COLO829 (cell line): ENCODE measurements at places on chromosomes 1 and 21.

DNA sequence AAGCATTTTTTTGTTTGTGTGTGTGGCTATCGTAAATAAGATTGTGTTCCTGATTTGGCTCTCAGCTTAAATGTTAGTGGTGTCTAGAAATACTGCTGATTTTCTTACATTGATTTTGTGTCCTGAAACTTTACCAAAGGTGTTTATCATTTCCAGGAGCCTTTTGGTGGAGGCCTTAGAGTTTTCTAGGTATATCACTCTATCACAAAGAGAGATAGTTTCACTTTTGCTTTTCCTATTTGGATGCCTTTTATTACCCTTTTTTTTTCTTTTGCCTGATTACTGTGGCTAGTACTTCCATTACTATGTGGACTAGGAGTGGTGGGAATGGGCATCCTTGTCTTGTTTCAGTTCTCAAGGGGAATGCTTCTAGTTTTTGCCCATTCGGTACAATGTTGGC lies 109.6 kb downstream of the S1PR1 start:
- no peak for DNase-seq

- no peak for DNase-seq
Measured at GRCh38 chr1:181324797-181325616, 158.3 kb upstream of the CACNA1E start.

GRCh38 chr21:44064852-44065403 lies 42.3 kb upstream of the PWP2 start:
- DNase-seq, result no peak

GRCh38 chr1:78831731-78832360 lies 174.7 kb downstream of the ADGRL4 start:
- peak; percentile 76 for DNase-seq

DNA sequence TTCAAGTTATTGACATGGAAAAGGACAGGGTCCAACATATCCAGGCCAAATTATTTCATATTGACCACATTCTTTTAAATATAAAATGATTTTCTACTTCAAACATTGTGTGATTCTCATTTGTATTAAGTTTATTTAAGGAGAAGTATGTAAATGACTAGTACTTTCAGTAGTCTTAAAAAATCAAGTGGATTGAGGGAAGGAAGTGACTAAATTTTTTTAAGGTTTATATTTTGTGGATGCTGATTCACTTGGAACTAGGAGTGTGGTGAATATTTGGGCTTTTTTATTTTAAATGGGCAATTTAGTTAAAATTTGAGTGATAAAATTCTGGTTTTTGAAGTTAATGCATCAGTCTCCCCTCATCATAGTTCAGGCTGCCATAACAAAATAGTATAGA lies 10.1 kb downstream of the PRRC2C start:
- no peak for DNase-seq

GRCh38 chr1:6045561-6045960 lies at the start of gene KCNAB2:
KCNAB2 (plus strand) TSS chr1:6045888; CDS start chr1:6051537, 5,649 bp downstream.
- DNase-seq, result no peak

DNA sequence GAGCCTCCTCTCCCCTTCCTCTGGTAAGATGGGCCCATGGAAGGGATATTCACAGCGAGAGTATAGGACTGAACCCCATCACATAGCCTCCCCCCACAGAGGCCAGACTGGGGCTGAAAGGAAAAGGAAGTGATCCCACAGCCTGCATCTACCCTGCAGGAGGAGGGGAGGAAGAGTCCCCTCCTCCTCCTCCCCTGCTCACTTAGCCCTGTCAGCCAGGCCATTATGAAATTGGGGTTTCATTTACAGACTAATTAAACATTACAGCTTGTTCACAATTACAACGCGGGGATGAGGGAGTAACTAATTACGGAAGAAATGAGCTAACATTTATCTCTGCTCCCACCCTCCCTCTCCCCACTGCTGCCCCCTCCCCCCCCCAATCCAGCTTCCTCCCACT lies 25.4 kb downstream of the DMAP1 start:
- no peak for DNase-seq

GRCh38 chr1:205813755-205814058 lies 709 bp upstream of the SLC41A1 start:
- DNase-seq, result no peak

DNA sequence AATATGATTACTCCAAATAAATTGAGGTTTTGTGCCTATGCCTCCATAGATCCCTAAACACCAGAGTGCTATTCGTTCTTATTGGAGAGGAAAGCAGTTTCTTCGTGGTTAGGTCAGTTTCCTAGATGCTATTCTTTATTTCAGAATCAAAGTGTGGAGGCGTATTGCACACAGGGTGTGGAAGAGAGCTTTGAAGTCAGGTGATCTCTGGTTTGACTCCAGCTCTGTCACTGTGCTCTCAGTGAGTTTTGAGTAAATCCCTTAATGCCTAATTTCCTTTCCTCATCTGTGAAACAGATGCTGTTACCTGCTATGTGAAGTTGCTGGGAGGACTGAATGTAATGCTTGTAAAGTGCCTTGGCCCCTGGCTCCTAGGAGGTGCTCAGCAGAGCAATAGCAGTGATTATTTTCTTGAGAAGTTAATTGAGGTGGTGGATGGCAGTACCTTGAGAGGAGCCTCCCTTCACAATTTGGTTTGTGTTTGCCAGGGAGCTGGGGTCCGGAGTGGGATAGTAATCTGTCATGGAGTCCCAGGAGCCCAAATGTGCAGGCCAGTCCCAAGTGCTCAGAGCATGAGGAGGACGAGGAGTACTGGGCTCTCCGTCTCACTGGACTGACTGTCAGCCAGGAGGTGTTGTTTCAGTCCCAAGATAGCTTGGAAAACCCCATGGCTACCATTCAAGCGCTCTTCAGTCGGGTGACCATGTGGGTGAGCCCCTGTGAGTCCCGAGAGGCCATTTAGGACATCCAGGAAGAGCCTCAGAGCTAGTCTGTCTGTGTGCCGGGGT lies 14.9 kb downstream of the NTPCR start:
- DNase-seq, result no peak

DNA sequence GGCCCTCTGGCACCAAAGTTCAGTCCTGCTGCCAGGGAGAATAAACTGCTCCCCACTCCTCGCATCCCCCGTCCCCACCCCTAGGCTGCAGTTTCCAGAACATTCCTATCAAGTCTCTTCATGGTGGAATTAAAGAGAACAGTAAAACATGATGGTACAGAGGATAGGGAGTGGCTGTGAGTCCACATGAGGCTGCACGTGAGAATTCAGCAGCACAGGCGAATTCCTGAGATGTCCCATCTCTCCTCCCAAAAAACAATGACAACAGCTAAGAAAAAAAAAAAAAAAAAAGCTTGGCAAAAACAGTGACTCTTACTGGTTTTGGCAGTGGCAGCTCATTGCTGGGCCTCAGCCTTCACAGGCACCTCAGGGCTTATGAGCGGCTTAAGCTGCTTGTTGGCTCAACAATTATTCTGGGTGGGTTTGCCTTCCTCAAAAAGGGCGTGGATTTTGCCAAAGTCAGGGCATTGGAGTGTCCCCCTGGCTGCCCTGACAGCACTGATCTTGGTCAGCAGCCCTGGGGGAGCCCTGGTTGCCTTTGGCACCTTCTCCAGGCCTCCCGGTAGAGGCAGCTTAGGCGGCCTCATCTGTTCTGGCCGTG lies 5.7 kb upstream of the IFFO2 start:
- DNase-seq, result no peak

DNA sequence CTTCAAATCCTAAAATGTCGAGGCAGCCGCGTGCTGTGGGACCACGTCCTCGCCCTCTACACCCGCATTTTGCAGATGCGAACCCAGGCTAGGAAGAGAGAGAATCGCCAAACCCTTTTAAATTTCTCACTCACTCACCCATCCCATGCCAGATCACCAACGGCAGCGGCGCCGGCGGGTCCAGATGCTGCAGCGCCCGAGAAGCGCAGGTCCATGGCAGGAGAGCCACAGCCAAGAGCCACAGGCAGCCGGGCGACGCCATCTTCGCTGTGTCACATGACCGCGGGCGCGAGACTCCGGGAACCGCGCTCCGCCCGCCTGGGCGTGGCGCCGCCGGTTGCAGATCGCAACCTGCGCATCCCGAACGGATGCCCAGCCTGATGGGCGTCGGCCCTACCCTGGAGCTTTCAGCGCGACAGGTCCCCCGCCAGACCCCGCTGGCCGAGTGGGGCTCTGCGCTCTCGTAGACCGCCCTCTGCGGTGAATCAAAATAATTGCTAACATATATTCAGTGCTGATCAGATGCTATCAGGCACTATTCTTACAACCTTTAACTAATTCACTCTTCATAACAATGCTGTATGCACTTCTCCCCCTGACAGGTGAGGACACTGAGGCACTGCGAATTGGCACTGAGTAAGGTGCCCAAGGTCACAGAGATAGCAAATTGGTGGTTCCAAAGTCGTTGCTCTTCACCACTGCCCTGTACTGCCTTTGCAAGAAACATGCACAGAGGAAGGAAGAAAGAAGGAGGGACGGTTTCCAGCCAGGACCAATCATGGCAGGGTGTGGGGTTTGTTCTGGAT lies at the start of gene PPT1:
PPT1 (minus strand) TSS at position 276 of the 806 bp plus-strand sequence; CDS start at position 262, 14 bp downstream.
- DNase-seq, result peak; percentile 65

GRCh38 chr1:229023651-229024300 lies 247.1 kb upstream of the RAB4A start:
- DNase-seq, result no peak

GRCh38 chr1:95731466-95731865 lies 497.5 kb downstream of the RWDD3 start:
- DNase-seq, result no peak

- DNase-seq, result no peak
Measured at GRCh38 chr1:204196068-204196795, at the start of gene KISS1. KISS1 (minus strand) TSS chr1:204196491; CDS start chr1:204192876, 3,615 bp downstream.

GRCh38 chr1:29460694-29461093 lies 224.4 kb downstream of the PTPRU start:
- no peak for DNase-seq

DNA sequence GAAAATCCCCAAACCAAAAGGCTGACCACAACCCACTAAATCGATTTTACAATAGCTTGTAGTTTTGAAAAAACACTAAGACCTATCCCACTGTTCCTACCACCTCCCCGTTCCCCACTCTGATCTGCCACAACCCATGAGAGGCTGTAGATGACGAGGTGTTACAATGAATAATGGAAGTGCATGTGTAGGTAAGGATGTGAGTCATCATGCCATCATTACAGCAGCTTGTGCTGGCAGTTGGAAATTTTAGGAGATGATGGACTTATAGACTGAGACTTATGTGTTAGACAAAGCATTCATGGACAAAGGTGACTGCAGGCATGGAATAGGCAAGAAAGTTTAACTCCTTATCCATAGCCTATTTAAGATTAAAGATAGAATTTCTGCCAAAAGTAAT lies 184.7 kb upstream of the CACYBP start:
- peak; percentile 28 for DNase-seq

DNA sequence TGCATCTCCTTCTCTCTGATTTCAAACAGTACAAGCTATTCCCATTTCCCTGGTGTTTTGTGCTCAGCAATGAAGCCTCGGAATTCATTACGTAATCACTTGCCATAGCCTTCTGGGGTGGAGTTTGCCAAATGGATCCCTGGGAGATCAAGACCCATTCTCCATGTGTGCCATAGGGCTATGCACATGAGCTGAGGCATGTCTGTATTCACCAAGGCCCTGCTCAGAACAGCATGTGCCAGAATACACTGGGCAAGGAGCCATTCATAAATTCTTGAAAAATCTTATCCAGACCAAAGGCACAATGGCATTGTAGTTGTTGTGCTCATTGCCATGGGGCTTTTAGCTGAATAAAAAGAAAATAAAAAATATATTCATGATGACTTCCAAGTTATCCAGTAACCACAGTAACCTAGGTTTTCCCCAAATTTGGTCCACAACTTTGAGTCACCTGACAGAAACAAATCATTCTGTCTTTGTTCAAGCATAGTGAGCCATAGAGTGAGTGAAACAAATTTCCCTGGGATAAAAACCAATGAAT lies 53.0 kb downstream of the CRB1 start:
- peak; percentile 36 for DNase-seq

GRCh38 chr1:89576013-89576412 lies 51.4 kb downstream of the LRRC8B start:
- no peak for DNase-seq

DNA sequence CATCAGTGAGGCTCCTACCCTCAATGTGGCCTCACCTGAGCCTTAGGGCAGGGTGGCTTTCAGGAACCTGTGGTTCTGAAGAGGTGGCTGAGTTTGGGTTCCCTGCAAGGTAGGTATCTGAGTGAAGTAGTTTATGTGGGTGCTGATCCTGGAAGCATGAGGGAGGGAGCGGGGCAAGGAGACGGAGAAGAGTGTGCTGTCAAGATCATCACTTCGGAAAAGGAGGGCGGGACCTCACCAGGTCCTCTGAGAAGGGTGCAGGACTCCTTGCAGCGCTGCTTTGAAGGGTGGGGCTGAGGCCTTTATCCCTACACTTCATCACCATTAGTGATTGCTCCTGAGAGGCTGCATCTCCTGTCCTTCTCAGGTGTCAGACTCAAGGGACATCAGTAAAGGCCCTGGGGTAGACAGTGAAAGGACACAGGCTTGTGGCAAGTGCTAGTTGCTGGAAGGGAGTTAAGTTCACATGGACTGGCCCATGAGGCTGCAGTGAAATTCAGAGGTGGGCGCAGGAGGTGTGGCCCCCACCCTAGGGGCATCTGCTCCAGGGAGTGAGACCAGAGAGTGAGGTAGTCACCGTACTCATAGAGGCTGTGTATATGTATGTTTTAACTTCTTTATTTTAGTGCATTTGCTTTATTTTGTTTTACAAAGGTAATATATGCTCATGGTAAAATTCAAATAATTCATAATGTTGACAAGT lies 57.3 kb upstream of the GALNT2 start:
- DNase-seq, result no peak

- DNase-seq, result no peak
Measured at GRCh38 chr21:22993822-22994574, 1995.8 kb downstream of the NCAM2 start.

DNA sequence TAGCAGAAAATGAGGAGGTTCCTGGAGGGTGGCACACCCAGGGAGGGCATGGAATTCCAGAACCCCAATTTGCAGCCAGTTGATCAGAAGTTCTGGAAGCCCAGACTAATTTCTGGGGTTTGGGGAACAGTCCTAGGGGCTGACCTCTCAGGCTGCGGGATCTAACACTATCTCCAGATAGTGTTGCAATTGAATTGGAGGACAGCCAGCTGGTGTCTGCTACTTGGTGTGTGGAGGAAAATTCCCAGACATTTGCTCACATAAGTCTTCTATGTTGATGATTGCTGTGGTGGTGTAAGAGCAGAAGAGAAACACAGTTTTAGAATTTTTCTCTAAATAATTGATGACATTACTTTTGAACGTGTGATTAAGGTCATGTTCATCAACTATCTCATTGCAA lies 154.3 kb upstream of the RNPC3 start:
- no peak for DNase-seq

- DNase-seq, result no peak
Measured at GRCh38 chr1:212430416-212430815, 2.3 kb upstream of the NENF start.

GRCh38 chr1:12342401-12343003 lies 112.7 kb downstream of the VPS13D start:
- no peak for DNase-seq

DNA sequence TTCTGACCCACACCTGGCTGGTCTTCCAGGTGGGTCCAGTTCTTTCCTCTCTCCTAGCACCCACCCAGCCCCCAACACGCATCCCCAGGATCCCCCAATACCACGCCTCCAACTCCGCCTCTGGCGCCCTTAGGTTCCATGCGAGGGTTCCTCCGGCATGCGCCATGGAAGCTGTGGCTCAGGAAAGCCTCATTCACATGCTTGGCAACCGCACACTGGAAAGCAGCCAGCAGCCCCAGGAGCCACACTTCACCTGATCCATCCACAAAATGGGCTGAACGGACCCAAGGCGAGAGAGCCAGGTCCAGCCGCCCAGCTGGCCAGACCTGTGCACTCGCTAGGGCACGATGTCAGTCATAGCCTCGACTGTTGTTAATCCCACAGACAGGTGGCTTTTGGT lies 161.2 kb downstream of the PSMG1 start:
- DNase-seq, result no peak

- no peak for DNase-seq
Measured at GRCh38 chr1:221962385-221962784, 220.5 kb upstream of the DUSP10 start.
